ENCODE measurements at places on chromosomes 5 and 9.

DNA sequence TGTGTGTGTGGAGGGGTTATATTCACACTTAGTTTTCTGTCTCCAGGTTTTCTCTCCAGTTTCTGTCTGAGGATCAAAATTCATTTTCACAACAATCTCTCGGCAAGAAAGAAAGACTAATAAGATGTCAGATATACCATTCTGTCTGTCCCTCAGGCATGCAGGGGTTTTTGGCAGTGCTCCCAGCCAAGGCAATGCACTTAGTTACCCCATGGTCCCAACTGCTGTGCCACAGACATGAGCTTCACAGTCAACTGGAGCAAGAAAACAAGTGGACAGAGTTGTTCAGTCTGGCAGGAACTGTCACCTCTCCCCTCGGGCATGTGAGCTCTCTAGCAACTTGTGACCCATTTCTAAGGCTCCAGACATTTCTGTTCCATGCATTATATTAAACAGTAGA is 101.7 kb upstream of the LHFPL2 start:
- peak; percentile 8 for DNase-seq

- peak; percentile 28 for DNase-seq
Observed at GRCh38 chr5:10577371-10578292, 13.8 kb downstream of the ANKRD33B start.

DNA sequence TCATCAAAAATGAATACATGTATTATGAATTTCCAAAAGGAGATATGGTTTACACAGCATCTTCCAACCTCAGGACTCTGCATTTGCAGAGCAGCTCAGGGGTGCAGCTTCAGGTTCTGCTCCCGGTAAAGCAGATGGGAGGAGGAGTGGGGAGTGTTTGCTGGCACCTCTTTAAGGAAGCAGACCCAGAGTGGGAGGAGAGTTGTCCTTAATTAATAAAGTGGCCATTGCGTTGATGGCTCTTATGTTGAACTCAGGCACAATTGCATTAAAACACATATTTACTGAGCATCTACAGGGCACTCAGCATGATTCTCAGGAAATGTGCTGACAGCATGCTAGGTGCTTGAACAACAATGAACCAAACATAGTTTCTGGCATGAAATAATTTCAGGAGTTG is 121.0 kb downstream of the PDZD2 start:
- no peak for DNase-seq

DNA sequence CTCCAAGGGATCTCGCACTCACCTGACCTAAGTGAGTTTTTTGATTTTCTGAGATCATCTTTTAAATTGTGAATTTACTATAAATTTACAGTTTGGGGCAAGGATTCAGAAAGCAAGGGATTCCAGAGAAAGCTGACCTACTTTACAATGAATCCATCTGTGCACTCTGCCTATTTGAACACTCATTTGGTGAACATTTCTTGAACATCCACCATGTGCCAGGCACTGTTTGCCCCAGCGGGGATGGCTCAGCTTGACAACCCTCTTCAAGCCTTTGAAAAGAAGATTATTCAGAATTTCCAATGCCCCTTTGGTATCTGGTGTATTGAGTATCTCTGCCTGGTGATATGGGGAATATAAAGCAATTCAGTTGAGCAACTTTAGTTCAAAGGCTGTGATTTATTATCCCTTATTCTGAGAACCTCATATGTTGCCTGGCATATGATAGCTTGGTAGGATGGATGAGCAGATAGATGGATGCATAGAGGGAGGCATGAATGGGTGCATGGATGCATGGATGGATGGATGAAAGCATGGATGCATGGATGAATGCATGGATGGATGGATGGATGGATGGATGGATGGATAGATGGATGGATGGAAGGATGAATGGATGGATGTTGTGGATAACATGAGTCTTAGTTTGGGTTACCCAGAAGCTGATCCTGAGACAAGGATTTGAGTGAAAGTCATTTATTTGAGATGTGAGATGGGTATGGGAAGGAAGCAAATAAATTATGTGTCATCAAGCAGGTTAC is 149.7 kb upstream of the ZNF366 start:
- DNase-seq: no peak

GRCh38 chr5:14397717-14398116 is 183.9 kb upstream of the OTULINL start:
- no peak for DNase-seq

DNA sequence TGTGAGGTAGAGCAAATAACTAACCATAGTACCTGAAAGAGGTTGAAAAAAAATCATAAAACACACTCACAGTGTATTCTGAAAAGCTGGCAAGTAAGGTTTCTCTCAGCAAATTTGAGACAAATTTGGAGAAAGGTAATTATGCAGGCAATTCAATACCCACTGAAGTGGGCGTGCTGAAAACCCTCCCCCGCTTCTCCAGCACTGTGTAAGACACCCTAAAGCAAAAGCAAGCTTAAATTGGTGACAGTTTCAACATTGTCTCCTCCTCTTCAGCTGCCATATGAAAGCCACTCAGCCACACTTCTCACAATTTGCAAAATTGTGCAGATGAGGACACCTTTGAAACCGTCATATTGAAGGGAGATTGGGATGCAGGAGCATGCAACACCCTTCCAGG is 322.3 kb upstream of the CDH6 start:
- peak; percentile 84 for DNase-seq

- DNase-seq: peak; percentile 94
Observed at GRCh38 chr9:101465326-101465915, 29.8 kb upstream of the ALDOB start.

GRCh38 chr5:122756264-122756911 is 18.5 kb upstream of the SNX2 start:
- DNase-seq: no peak

- DNase-seq: no peak
Observed at GRCh38 chr5:1354576-1354975, 9.7 kb upstream of the CLPTM1L start.

DNA sequence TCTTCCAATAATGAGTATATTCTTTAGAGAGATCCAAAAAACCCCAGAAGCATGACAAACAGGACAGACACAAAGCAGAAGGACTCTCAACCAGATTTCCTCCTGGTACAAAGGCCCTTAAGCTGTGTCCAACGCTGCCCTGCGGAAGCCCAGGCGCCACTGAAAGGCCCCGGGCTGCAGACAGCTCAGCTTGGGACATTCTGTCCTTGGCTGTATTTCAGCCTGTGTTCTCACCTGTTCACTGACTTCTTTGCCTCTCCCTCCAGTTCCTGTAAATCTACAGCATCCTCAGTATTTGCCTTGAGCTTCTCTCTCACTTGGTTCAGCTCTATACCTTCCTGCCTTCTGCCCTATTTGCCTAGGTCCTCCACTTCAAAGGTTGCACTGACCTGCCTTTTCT is 96.5 kb downstream of the SH3TC2 start:
- no peak for DNase-seq

GRCh38 chr9:18748251-18748701 is 274.3 kb downstream of the ADAMTSL1 start:
- DNase-seq: no peak
